ENCODE measurements at places on chromosomes 1 and 21.

DNA sequence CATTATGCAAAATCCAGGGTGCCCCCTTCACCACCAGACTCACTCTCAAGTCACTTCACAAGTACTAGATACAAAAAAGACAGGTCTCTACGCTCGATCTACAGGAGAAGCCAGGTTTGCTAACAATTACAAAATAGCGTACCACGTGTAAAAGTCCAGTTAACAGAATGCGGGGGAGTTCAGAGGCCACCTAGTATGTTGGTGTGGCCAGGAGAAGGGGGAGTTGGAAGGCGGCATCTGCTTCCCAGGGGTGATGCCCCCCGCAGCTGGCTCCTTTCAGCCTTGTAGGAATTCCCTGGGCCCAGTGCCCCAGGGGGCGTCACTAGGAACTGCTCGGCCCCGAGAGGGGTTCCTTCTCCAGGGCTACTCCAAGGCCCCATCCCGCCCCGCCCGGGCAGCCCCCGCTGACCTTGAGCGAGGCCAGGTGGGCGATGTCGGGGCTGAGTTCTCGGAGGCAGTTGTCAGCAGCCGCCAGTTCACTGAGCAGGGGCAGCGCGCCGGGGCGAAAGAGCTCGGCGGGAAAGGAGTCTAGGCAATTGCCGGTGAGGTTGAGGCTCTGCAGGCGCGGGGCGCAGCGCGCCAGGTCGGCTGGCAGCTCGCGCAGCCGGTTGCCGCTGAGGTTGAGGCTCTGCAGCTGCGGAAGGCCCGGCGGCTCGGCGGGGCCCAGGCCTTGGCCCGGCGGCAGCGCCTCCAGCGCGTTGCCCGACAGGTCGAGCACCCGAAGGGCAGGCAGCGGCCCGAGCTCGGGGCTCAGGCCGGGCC lies 664 bp downstream of the LRRC47 start:
- H3K36me3 ChIP-seq = peaks cover 7% of the 10 kb centered on the region
- H3K4me3 ChIP-seq = peak overlapping the region; percentile 79
- H3K27me3 ChIP-seq = peaks cover 2% of the 10 kb centered on the region

GRCh38 chr1:181484821-181485220 lies 1.5 kb downstream of the CACNA1E start:
- H3K4me1 ChIP-seq = peaks cover 10% of the 10 kb centered on the region
- DNase-seq = no peak
- no peak overlapping the region for H3K27ac ChIP-seq

DNA sequence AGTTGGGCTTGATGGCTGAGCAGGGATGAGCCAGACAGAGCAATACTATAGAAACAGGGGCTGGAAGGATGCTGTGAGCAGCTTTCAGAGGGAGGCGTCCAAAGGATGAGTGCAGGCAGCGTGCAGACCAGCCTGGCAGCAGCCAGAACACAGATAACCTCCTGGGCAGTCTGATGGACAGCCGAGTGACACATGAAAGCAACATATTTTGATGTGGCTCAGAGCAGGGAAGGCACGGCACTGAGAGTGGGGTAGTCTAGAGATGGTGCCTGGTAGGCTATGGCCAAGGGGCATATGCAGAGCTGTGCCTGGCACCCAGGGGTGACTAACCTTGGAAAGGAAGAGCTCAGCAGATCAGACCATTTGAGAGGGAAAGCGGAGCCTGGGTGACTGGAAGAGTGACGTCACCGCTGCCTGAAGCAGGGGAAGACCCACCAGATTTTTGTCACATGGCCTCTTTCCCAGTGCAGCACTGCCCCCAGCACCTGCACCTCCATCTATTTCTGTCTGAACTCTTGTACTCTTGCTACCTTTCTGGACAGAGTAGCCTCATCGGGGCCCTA lies 3.6 kb downstream of the PINK1 start:
- no peak overlapping the region for H3K27ac ChIP-seq
- peaks cover 14% of the 10 kb centered on the region for H3K4me1 ChIP-seq
- H3K36me3 ChIP-seq = no peaks in the 10 kb centered on the region
- H3K27me3 ChIP-seq = peaks cover 2% of the 10 kb centered on the region

- peaks cover 68% of the 10 kb centered on the region for H3K36me3 ChIP-seq
- no peak overlapping the region for H3K4me3 ChIP-seq
- H3K27me3 ChIP-seq = no peaks in the 10 kb centered on the region
- no peak for DNase-seq
Measured at GRCh38 chr1:169858467-169858866, 35.2 kb downstream of the SCYL3 start.

GRCh38 chr1:40732756-40733301 lies 41.3 kb downstream of the NFYC start:
- no peak overlapping the region for H3K4me3 ChIP-seq
- no peak for DNase-seq
- H3K27me3 ChIP-seq = no peaks in the 10 kb centered on the region
- peaks cover 16% of the 10 kb centered on the region for H3K36me3 ChIP-seq
- H3K4me1 ChIP-seq = peaks cover 32% of the 10 kb centered on the region
